Activated naive CD8-positive, alpha-beta T cell treated with anti-CD3 and anti-CD28 coated beads, Interleukin-2, amount 10 ng/mL, durations not matched to agents 7 days and 5 days (primary cell): ENCODE measurements at places on chromosomes 7 and 10. TPM values are rescaled to one million over a fixed set of nuclear protein-coding genes. Genes with fewer than 3 reads are reported as not detected.

Gene TMEM139
- 1.1 TPM for total RNA-seq

Gene GIMAP5
- 112 TPM for total RNA-seq

Gene FOXI2
- not detected for total RNA-seq

Gene STX1A
- 8.0 TPM for total RNA-seq

Gene ATP6V0E2
- total RNA-seq: 81.2 TPM

DNA sequence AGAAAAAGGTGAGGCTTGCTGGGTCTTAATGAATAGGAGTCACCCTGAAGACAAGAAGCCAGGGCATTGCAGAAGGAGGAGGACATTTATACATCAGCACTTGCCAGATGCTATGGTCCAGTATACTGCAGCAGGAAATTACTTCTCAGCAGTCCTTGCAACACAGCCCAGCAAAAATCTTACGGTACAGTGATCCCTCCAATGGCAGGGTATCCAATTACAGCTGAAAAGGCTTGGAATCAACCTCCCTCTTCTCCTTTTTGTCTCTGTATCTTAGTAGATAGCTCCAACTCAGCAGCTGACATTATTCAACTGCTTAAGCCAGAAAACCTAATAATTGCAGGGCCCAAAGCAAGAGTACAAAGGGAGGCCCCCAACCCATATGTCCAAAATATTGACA is 128.3 kb upstream of the COBL start:
- no peak for DNase-seq

DNA sequence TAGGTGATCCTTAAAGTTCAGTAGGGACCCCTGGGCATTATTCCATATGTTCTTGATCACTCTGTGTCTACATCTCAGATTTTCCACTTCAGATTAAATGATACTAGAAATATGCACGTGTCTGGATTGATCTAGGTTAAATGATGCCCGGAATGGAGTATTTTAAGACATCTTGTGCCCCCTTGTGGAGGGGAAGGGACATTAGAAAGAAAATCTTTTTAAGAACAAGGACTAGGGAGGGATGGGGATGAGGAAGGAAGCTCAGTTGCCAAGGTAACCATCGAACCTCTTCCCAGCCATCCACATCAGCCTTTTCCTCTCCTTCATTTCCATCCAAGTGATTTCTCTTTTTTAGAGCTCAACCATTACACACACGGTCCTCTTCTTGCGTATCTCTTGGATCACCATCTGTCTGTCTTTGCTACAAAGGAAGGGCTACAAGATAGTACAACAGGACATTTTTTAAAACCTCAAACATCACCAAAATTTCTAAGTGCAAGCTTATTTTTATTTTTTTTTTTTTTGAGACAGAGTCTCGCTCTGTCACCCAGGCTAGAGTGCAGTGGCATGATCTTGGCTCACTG is 40.5 kb downstream of the PRSS2 start:
- no peak for DNase-seq

DNA sequence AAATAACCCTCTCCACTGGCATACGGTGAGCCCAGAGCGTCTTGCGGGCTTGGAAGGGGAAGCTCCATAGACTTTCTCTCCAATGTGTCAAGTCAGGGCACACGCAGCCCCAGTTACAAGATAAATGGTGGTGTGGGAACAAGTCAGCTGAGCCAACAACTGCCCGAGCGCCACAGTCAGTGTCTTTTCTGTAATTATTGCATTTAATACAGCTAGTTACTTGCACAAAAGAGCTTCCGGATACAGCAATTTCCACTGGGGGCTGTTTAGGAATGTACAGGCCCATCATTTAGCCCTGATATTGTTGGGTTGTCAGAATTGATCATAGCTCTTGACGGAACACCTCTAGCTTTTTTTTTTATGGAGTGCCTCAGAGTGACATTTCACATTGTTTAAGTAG is 193.5 kb upstream of the SP8 start:
- no peak for DNase-seq

DNA sequence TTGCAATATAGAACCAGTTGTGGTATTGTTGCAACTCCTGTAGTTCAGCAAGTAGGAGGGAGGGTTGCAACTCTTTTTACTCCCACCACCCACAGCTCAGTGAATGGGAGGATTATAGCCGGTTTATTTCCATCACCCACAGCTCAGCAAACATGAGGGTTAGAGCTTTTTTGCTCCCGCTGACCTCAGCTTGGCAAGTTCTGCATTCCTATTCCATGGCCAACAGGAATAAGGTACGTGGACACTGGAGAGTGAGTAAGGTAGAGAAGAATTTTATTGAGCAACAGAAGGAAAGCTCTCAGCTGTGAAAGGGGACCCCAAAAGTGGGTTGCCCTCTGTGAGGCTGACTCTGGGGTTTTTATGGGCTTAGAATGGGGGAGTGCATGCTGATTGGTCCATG is 167.1 kb upstream of the SMIM30 start:
- no peak for DNase-seq

- no peak for DNase-seq
Measured at GRCh38 chr7:99829524-99830160, 1.8 kb downstream of the CYP3A43 start.

GRCh38 chr7:77434570-77435275 is 18.6 kb upstream of the GSAP start:
- no peak for DNase-seq

DNA sequence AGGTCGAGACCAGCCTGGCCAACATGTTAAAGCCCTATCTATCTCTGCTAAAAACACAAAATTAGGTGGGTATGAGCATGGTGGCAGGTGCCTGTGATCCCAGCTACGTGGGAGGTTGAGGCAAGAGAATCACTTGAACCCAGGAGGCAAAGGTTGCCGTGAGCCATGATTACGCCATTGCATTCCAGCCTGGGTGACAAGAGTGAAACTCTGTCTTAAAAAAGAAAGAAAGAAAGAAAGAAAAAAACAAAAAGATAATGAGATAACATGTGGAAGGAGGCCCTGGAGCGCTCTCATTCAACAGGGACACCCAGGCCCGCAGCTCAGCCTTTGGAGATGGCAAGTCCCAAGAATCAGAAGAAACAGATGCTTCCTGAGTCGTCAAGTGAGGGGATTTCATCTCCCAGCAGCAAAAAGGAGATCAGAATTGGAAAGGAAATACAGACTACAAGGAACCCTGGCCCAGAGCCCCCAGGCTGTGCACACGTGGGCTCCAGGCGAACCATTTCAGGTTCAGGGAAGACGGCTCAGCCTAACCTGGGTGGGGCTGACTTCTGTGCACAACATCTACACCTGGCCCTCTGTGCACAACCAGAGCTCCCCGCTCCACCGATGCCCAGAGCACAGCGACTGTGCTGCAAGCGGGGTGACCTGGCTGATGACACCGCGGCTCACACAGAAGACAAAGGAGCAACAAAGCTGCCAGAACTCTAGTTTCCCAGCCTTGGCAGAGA is 33.3 kb downstream of the GNA12 start:
- DNase-seq: no peak

DNA sequence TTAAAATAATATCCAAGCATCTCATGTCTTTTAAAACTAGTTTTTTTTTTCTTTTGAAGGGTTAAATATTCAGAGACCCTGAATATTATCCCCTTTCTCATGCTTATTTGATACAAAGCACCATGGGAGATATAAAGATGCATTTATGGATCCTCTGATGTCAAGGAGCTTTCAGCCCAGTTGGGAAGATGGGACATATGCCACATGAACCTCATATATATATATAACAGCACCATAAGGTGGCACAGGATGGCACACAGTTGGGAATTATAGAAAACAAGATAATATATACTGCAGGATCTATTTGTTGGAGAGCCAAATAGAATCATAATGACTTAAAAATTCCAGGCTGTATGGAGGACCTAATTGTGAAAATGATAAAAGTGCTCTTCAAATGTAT is 185.4 kb upstream of the IMMP2L start:
- no peak for DNase-seq

DNA sequence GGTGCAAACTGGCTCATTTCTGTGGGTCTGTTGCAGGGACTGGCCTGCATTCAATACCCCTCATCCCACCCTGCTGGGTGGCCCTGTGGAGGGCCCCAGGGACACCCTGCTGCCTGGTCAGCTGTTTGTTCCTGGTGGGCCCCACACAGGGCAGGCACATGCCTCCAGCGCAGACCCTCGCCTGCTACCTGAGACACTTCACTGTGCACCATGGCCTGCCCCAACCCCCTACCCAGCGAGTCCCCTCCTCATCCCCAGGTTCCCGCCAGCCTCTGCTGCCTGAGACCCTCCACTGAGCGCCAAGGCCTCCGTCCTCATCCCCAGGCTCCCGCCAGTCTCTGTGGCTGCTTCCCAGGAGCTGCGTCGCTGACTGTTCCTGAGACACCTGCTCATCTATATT is 16.8 kb downstream of the GPR146 start:
- no peak for DNase-seq

DNA sequence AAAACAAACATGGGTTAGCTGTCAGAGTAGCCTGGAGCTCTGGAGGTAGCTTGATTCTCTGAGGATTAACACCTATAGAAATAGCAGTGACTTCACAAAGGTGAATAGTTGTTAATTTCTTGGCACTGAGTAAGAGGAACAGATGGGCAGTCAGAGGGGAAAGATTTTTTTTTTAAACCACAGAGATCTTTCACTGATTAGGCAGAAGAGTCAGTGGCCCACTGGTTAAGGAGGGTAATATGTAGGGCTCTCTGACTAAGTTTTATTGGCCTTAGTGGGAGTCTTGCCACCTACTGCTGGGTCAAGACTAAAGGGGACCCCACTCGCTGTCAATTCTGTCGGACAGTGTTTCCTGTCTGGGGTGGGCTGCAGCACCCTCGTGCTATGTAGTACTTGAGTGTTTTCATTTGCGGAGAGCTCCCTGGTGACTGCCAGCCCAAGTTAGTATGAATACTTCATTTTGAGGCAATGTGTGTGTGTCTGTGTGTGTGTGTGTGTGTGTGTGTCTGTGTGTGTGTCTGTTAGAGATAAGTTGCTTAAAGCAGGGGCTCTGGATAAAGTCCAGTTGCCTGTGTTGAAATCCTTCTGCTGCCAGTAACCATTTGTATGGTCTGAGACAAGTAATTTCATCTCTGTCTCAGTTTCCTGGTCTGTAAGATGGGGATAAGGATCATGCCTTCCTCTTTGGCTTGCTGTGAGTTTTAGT is 145.2 kb downstream of the ARID5B start:
- DNase-seq: no peak

DNA sequence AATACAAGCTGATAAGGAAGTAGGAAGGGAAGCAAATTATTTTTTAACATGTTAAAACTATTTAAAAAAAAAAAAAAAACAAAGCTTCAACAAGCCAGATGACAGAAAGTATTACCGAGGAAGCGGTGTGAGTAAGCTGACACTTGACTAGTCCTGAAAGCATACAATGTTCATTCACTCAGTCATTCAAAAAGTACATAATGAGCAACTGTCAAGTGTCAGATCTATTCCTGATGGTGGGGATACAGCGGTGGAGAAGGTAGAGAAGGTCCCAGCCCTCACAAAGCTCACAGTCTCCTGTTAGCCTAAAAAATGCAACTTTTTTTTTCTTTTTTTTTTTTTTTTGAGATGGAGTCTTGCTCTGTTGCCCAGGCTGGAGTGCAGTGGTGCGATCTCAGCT is 40.0 kb downstream of the RAPGEF5 start:
- no peak for DNase-seq

DNA sequence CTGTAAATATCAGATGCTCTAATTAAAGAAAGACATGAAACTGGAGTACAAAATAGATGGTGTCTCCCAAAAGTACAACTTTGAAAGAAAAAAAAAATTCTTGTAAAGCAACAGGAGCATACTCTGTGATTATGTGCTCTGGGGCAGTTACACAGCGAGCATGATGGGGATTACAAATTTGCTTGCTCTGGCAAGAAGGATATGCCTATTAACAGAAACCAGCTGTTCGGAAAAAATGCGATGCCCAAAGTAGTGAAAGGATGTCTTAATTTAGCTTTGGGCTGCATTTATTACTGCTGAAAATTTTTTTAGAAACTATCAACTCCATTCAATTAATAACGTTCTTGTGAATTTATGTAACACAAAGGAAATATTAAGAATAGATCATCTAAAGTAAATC is 256.9 kb upstream of the TPK1 start:
- DNase-seq: no peak

- DNase-seq: no peak
Measured at GRCh38 chr7:101673951-101674350, 44.9 kb upstream of the MYL10 start.

DNA sequence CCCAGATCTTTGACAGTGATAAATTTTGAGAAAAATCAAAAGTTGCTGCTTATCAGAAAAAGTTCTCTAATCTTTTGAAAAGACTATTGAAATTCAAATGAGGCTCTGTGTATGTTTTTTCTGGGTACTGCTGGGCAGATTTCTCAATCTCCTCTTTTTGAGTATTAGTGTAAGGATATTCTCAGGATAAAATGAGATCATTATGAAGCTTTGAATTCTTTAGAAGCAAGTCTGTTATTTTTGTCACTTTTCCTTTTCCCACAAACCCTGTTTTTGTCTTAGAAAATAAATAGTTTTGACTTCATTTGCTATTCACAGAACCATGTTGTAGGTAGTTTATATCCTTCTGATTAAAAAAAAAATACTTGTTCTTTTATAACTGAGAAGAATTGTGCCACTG is 7.9 kb downstream of the STAM start:
- no peak for DNase-seq

DNA sequence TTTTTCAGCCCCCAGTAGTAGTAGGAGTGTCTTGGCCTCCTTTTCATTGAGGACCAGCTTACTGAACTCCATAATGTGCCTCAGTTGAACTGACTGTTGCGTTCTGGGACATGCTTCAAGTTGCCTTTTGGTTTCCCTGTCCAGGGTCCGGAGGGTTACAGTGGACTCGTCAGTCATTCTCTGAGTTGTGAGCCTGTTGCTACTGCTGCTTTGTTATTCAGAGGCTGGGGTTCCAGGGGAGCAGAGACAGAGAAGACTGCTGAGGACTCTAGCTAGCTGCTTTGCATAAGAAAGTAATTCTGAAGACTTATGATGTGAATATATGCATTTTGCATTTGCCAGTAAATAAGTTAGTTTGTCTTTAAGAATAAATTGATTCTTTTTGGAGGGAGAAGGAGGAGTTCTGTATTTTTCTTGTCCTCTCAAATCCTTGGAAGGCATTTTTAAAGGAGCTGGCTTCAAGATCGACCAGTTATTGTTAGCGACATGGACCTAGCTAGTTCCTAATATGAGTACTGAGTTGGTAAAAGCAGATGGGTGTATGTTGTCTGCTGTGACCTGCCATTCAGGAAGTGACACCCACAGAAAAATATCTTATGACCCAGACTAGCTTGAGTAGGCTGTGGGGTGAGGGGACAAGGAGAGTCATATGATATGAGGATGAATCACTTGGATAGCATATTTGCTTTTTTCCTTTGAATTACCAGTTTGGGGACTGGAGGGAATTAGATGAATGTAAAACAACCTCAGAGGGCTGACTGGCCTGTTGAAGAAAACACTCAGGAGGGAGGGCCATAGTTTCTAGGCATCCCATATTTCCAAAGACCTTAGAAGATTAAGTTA is 8.3 kb downstream of the PI4K2A start:
- DNase-seq: no peak

GRCh38 chr10:635088-635861 is 54.2 kb downstream of the DIP2C start:
- DNase-seq: no peak
